Islet precursor cell (in vitro differentiated cells): ENCODE measurements at places on chromosomes 2 and 18.

- DNase-seq = peak; percentile 98
Observed at GRCh38 chr18:48879008-48879431, 71.7 kb downstream of the SMAD7 start.

DNA sequence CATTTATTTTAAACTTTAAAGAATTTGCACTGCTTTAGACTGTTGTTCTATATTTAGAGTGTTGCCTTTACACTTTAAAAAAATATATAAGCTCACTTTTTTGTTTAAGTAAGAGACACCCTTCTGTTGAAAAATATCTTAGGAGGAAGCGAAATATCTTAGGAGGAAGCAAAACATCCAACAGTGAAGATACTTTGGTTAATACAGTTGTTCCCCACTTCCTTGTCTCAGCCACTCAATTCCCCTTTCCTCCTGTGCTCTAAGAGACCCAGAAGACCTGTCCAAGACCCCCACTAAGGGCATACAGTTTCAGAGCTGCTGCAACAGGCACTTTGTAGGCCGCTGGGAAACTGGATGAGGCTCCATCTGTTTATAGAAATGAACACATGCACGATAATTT lies 5.7 kb downstream of the SERPINB8 start:
- DNase-seq = no peak

- no peak for DNase-seq
Observed at GRCh38 chr2:162838136-162838497, 450 bp downstream of the KCNH7 start.

- peak; percentile 74 for DNase-seq
Observed at GRCh38 chr2:219287580-219288265, 8.6 kb downstream of the DNAJB2 start.

- no peak for DNase-seq
Observed at GRCh38 chr2:242019344-242019743, 149.8 kb downstream of the RTP5 start.

DNA sequence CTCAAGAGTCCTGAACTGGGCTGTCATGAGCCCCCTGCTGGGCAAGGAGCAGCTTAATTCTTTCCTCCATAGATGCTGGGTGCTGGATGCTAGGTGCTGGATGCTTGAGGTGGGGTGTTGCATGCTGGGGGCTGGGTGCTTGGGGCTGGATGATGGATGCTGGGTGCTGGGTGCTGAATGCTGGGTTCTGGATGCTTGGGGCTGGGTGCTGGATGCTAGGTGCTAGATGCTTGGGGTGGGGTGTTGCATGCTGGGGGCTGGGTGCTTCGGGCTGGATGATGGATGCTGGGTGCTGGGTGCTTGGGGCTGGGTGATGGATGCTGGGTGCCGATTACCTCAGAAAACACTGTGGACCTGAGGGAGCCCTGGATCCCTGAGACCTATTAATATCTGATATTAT lies 837.7 kb downstream of the GALR1 start:
- no peak for DNase-seq

DNA sequence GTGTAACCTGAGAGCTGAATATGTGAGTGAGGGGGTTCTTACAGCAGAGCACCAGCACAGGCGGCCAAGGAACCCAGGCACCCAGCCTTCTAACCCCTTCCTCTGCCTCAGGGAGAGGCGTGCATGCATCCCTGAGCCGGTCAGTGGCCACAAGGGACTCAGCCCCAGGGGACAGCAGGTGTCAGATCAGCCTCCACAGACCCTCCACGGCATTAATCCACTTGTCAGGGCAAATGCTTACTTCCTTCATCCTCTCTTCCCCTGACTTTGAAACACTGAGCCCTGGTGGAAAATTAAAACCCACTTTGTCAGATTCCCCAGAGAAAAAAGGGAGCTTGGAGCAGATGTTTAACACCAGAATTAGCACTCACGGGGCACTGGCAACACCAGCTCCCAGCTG lies 60.5 kb upstream of the SMAD2 start:
- no peak for DNase-seq

DNA sequence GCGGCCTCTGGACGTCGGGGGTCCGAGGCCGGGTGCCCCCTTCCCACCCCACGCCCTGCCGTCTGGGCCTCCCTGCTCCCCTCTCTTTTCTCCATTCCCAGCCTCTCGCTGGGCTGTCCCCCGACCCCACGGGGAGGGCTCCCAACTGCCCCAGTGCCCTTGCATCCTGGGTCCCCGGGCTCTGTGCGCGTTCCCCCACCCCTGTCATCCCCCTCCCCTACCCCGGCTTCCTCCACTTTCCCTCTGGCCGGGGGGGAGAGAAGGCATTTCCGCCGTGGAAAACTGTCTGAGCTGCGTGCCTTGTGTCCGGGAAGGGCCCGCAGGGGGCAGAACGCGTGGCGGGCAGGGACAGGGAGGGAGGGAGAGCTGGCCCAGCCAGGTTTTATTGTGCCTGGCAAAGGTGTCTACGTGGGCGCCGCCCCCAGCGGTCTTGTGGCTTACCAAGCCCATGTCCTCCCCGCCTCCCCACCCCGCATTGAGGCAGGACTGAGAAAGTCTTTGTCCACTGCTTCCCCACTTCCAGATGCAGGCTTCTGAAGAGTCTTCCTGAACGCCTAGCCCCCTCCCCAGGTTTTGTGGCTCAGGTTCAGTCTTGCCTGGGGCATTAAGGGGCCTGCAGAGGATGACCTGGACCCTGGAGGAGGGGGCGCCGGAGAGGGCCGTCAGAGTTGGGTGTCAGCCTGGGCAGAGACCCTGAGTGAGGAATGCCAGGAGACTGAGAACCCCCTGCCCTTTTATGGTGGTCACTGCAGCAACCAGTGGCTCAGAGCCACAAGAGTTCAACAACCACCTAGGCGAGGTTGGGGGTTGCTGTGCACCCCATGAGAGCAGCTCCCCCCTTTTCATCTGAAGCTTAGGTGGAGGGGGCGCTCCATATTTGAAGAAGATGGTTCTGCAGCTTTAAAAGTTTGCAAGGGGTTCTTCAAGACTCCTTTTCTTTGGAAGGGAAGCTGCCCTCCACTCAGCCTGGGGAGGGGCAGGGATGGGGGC lies 1.3 kb downstream of the ITM2C start:
- DNase-seq = peak; percentile 92

- no peak for DNase-seq
Observed at GRCh38 chr2:52452201-52452600, 1315.4 kb upstream of the CHAC2 start.

GRCh38 chr2:234451852-234452625 lies 44.8 kb downstream of the ARL4C start:
- no peak for DNase-seq

DNA sequence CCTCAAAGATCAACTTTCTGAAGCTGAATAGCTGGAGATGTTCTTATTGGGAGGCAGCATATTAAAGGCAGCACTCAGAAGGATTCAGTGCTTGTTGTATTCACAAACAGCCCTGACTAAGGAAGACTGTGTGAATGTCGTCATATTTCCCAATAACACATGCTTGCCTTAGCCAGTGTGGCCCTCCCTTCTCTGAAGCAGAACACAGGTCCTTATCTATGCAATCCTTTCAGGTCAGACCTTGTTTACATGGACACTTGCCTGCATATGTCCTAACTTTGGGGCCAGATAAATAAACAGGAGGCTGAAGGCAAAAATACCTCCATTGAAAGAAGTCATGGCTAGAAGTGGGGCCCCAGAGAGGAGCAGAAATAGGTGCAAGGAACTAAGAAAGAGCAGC lies 97.2 kb downstream of the SLC4A3 start:
- peak; percentile 47 for DNase-seq

DNA sequence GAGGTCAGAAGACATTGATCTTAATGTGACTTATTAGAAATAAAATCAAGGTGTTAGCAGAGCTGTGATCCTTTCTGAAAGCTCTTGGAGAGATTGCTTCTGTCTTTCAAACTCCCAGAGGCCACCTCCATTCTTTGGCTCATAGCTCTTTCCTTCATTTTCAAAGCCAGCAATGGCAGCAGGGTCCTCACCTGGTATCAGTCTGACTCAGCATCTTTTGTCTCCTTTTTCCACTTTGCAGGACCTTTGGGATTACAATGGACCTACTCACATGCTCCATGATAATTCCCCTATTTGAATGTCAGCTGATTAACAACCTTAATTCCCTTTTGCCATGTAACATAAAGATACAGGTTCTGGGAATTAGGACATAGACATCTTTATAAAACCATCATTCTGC lies 6.8 kb upstream of the CDH20 start:
- no peak for DNase-seq

GRCh38 chr2:152067823-152068222 lies 31.0 kb downstream of the CACNB4 start:
- no peak for DNase-seq

DNA sequence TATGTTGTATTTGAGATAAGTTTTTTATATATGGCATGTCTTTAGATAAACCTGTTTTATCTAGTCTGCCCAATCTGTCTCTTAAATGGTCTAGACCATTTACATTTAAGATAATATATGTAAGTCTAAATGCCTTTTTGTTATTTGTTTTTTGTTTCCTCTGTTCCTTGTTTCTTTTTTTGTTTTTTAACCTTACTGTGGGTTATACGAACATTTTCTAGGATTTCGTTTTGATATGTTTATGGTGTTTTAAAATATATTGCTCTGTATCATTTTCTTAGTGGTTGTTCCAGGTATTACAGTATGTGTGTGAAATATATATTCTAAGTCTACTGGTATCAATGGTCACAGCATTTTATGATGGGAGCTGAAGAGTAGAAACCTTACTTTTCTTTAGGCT lies 13.3 kb downstream of the BCL2L11 start:
- no peak for DNase-seq

GRCh38 chr2:12762976-12763375 lies 46.2 kb downstream of the TRIB2 start:
- DNase-seq = no peak

DNA sequence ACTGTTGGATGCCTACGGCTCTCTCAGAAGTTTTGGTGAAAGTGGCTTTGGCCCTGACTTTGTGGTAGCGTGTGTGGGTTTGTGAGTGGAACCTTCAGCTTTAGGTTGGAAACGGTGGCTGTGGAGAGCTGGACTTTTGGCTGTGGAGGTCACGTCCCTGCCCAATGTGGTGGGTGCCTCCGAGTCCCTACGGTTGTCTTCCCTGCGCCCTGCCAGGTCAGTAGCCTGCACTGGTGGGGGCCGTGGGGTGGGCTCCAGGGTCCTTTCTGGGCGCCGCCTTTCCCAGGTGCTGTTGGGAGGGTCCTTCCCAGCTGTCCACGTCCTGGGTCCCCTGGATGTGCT lies 11.1 kb downstream of the COLEC11 start:
- no peak for DNase-seq

DNA sequence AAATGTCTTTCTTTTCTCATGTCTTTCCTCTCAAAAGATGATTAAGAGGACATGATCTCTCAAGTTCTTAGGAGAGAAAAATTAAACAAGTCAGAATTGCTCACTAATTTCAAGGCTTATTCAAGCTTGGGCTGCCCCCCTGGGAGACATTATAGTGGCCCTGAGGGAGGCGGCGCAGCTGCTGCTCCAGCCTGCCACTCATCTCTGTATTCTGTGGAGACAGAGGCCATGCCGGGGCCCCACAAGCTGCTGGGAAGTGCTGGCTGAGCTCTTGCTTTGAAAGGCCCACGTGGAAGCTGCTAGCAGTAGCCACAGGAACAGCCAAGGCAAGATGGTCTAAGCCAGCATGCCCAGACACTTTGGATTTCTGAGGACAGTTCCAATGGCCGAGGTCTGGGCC lies 267.4 kb downstream of the LNPK start:
- no peak for DNase-seq

GRCh38 chr18:111306-112014 lies 46.9 kb upstream of the USP14 start:
- DNase-seq = peak; percentile 80

DNA sequence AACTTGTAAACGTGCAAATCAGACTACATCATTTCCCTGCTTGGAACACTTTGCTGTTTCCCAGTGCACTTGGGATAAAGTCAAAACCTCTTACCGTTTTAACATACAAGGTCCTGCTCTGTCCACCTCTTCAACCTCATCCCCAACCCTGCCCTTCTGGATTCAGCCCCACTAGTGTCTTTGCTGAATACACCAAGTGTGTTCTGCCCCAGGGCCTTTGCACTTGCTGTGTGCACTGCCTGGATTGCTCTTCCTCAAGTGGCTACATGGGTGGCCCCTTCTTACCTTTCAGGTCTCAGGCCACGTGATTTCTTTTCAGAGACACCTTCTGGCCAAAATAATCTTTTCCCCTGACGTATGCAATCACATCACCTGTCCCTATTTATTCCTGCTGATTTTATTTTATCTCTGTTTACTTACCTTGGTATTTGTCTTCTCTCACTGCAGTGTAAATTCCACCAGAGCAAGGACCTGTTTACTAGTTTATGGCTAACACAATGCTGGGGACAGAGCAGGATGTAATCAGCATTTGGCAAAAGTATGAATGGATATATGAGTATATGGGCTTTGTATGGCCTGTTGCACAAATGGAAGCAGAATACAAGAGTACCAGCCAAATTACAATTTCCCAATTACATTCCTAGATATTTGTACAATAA lies 63.9 kb downstream of the MAPK4 start:
- DNase-seq = no peak

- DNase-seq = no peak
Observed at GRCh38 chr2:119575439-119575838, 31.2 kb downstream of the CFAP221 start.

GRCh38 chr2:22604136-22604535 lies 780.8 kb upstream of the KLHL29 start:
- no peak for DNase-seq

GRCh38 chr2:10266133-10266620 lies 36.5 kb upstream of the HPCAL1 start:
- peak; percentile 43 for DNase-seq

GRCh38 chr2:20595439-20596192 lies 55.3 kb downstream of the HS1BP3 start:
- DNase-seq = peak; percentile 81

DNA sequence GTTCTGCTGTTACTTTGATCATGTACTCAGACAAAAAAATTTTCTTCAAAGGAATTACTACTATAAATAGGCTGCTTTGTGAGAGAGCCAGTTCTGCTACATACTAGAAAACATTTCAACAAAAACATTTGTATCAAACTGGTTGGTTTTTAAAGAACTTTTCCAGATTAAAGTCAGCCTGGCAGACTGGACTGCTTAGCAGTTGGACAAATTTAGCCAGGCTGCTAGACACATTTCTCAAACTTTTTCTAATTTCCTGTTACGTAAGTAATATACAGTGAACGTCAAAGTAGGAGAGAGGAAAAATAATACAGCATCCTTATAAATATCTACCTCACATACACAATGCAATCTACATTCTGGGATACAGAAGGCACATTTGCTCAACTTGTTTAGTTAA lies 109.5 kb downstream of the SP3 start:
- no peak for DNase-seq

GRCh38 chr2:170425281-170425751 lies 247.4 kb downstream of the MYO3B start:
- DNase-seq = no peak

GRCh38 chr18:68148863-68149262 lies 566.0 kb downstream of the TMX3 start:
- DNase-seq = peak; percentile 59

- DNase-seq = peak; percentile 54
Observed at GRCh38 chr2:44087714-44088092, 81.0 kb upstream of the PPM1B start.

DNA sequence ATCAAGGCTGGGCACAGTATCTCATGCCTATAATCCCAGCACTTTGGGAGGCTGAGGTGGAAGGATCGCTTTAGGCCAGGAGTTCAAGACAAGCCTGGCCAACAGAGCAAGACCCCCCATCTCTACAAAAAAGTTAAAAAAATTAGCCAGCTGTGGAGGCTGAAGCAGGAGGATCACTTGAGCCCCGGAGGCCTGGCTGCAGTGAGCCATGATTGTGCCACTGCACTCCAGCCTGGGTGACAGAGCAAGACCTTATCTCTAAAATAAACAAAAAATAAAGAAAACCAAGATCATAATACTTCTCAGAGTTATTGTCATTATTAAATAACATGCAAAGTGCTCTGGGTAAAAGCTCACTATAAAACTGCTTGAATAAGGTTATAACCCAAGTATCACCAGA lies 14.9 kb downstream of the IL1RN start:
- DNase-seq = peak; percentile 12
